Activated T-cell treated with anti-CD3 and anti-CD28 coated beads for 1 hour (primary cell): ENCODE measurements at places on chromosomes 7 and 10.

DNA sequence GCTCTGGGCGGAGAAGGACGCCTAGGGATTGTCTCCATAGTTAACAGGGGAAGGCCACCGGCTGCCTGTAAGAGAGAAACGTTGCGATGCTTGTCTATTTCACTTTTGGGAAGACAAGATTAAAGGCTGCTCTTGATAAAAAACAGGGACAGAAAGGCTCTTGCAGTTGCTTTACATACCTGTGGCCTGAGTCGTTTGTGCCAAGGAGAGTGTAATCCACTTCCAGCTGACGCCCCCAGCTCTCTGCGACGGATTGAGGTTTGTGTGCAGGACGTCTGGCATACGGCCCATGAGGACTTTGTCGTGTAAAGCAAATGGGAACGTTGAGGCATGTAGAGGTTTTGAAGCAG lies 1.1 kb downstream of the MAP3K8 start:
- no peak for DNase-seq

GRCh38 chr10:90051053-90051452 lies 349.7 kb downstream of the KIF20B start:
- DNase-seq = no peak

GRCh38 chr10:121900443-121901174 lies 27.2 kb downstream of the ATE1 start:
- DNase-seq = no peak

GRCh38 chr10:49559476-49559875 lies 20.6 kb upstream of the ERCC6 start:
- DNase-seq = no peak

DNA sequence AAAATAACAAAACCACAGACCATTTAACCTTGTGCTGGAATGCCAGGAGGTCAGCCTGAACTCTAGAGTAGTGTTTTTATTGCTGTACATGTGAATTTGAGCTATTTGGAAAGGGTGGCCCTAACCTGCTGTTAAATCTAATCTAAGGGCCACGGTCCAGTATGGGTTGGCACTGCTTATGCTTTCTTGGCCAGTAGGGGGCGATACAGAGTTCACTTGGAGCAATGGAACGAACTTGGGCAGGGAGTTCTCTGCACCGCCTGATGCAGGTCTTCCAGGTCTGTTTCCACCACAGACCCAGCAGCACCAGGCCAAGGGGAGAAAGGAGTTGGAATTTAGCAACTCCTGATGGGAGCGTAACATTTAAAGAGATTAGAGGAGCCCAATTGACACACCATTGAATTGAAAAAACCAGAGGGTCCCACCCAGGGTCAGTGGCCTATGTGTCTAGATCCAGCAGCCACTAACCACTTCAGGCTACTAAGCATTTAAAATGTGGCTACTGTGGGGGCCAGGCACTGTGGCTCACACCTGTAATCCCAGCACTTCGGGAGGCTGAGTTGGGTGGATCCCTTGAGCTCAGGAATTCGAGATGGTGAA lies 75.7 kb upstream of the EFCAB10 start:
- peak; percentile 66 for DNase-seq

DNA sequence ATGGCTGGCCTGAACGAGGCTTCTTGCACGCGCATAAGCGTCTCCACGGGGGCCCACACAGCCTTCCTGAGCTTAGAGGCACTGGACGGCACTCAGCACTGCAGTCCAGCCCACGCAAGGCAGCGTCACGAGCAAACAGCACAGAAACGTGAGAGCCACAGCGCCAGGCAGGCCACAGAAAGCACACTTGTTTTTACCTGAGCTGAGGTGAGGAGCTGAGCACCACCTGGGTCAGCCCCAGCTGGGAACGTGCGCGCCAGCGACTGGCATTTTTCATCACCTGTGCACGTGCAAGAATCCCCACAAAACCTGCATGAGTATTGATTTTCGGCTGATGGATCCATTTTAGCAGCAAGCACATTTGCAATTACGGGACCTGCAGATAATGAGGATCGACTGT lies 26.7 kb downstream of the IQCE start:
- no peak for DNase-seq

- DNase-seq = no peak
Observed at GRCh38 chr7:28418311-28418710, 6.0 kb downstream of the CREB5 start.

- no peak for DNase-seq
Observed at GRCh38 chr7:135971366-135971725, 5.8 kb downstream of the MTPN start.

- DNase-seq = no peak
Observed at GRCh38 chr7:119900996-119901672, 371.8 kb upstream of the KCND2 start.

DNA sequence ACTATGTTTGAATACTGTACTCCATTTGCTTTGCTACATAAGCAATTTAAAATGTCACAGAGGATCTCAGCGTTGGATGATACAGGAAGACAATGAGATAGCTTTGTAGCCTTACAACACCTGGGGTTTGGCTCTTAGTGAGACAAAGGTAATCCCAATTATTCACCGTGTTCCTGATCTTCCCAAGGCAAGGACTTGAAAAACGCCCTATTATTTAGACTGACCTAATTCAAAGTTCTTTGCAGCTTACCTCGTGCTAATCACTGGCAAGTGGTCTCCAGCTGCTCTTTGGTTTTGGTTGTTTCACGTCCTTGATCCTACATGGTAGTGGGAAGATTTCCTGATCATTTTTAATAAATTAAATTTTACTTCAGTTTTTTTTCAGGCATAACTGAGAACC lies 23.0 kb upstream of the C7orf33 start:
- no peak for DNase-seq

DNA sequence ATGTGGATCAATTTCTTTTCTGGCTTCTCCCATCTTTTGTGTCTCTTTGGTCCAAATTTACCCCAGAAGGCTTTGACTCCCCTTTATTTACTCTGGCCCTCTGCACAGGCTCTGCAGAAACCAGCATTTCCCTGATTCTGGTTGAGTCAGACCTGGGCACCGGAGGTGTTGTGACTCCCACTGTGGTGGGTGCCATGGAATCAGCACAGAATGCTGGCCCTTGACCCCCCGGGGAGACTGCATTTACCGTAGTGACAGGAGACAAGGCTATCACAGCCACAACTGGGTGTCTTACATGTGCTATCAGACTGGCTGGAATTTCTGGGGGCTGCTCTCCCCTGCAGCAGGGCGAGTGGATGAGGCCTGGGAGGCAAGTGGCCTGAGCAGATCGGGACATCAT lies 37.6 kb downstream of the PLXDC2 start:
- no peak for DNase-seq

GRCh38 chr10:125848857-125849256 lies 25.5 kb downstream of the BCCIP start:
- no peak for DNase-seq

DNA sequence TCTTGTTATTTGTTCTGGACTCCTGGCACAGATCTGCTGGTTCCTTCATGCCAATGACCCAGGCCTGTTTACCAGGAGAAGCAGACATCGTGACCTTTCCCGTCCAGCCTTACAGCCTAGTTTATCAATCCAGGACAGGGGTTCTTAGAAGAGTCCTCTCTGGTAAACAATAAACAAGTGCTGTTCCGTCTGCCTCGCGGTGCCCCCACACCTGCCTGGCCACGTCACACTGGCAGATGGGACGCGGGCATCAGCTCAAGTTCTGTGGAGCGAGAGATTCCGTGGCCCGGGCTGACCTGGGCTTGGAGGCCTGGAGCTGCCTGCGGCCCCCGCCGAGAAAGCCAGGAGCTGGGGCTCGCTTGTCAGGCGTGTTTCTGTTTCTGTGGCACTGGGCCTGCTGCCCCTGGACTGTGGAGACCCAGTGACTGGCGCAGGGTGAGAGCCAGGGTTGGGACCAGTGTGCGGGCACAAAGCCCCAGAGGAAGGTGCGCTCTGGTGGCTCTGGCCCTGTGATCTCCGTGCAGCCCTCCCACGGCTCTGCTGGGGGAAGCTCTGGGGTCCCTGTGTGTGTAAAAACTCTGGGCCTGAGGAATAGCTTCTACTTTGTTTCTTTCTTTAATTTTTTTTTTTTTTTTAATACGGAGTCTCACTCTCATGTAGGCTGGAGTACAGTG lies 28.4 kb upstream of the PFKFB3 start:
- no peak for DNase-seq

GRCh38 chr10:60377042-60377352 lies 12.7 kb downstream of the ANK3 start:
- DNase-seq = no peak

GRCh38 chr10:104028146-104028545 lies 57.5 kb downstream of the COL17A1 start:
- no peak for DNase-seq

DNA sequence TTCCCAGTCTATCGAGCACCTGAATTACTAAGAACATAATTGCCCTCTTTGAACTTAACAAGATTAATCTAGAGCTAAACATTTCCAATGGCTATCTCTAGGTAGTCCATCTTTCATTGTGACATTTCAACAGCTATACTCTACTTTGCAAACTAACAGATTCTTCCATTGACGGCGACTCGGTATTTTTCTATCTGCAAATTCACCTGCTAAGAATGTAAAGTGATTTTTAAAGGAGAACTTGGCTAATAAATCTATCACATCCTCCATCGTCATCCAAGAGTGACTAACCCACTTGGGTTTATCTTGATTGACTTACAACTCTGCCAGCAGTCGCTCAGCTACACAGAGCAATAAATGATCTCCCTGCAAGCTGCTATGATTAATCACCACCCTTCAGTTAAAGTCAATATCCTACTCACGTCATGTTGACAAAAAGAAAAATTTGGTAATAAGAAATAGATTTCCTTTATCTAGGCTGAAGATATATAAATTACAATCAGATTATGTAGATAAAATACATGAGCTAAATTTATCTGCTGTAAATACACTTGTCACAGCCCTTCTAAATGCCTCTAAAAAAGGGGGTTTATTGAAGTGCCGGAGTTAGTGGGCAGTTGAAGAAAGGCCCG lies 99.5 kb downstream of the SFMBT2 start:
- no peak for DNase-seq

GRCh38 chr10:4240608-4241197 lies 455.7 kb upstream of the KLF6 start:
- DNase-seq = no peak

DNA sequence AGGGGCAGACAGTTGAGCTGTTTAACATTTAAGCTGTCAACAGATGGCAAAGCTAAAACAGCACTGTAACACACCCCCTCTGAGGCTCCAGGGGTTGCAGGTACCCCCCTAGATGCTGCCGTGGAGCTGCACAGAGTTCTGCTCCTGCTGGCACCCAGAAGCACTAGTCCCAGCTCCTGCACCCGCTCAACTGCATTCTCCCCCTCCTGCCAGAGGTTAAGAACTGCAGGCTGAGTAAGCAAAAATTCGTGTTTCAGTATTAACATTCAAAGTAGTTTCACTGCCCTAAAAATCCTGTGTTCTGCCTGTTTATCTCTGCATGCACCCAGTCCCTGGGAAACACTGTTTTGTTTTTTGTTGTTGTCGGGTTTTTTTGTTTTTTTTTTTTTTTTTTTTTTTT lies 790.8 kb upstream of the KCND2 start:
- DNase-seq = no peak
